ENCODE measurements at places on chromosomes 5 and 9.
A peak's percentile ranks its signal among the peaks of the same experiment; 100 is the strongest.

GRCh38 chr5:10339958-10340357 is 13.5 kb upstream of the MARCHF6 start:
- no peak for DNase-seq

GRCh38 chr9:101514071-101514470 is 19.6 kb upstream of the RNF20 start:
- no peak for DNase-seq

DNA sequence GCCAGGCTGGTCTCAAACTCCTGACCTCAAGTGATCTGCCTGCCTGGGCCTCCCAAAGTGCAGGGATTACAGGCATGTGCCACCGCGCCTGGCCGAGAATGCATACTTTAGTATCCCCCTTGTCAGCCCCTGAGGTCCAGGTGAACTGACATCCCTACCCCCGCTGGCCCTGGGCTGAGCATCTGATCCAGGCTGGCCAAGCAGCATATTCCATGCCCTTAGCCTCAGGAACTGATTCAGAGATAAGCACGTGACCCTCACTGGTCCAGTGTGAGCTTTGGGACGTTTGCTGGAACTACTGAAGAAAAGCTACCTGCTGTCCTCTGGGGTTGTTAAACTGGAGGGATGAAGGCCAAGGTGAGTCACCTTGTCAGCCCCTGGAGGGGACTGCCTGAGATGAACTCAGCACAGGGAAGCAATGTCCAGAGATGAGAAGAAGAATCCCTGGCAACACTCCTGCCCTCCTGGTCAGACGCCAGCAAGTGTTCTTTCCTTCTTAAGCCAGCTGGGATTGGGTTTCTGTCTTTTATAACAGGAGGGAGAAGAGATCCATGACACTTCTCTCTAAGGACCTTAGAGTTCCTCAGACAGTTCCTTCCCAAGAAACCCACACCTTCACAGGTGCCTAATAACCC is 59.1 kb upstream of the FBXW11 start:
- no peak for DNase-seq

DNA sequence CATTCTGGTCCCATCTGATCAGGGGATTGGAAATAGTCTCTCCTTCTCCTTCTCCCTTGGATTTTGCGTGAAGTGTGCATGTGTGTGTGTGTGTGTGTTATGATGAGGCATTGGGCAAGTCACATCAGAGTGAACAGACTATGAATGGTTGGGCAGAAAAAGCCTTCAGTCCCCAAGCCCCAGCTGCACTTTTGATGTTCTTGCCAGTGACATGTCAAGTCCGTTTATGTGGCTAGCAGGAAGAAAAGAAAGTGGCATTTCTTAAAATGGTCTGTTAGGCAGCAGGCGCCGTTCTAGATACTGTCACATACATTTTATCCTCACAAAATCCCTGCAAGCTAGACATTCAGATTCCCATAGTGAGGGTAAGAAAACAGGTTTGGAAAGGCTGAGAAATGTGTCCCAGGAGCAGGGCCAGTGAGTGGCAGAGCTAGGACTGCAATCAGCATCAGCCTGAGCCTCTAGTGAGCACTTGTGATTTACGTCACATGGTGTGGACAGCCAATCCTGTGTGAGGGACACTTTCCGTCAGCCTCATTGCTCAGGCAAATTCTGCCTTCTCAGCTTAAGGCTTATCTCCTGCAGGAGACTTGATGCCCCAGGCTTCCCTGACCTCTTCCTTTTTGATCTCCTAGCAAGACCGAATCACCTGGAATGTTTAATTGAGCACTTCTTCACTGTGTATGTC is 60.4 kb downstream of the GLRA1 start:
- no peak for DNase-seq

DNA sequence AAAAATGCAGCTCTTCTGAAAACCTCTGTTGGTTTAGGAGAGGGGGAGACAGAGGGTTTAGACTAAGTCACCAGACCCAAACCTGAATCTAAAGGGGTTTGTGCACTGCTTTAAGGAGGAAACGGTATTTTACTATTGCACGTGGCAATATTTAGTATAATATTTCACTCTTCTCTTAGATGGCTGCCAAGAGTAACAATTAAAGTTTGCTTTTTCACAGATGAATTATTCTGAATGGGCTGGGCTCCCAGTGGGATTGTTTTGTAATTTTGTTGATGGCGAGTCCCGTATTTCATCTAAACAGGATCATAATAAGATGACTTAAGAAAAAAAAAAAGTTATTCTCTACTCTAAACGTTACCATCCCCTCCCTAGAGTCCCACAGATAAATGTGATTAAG is 245.4 kb downstream of the PCSK5 start:
- DNase-seq, result no peak

DNA sequence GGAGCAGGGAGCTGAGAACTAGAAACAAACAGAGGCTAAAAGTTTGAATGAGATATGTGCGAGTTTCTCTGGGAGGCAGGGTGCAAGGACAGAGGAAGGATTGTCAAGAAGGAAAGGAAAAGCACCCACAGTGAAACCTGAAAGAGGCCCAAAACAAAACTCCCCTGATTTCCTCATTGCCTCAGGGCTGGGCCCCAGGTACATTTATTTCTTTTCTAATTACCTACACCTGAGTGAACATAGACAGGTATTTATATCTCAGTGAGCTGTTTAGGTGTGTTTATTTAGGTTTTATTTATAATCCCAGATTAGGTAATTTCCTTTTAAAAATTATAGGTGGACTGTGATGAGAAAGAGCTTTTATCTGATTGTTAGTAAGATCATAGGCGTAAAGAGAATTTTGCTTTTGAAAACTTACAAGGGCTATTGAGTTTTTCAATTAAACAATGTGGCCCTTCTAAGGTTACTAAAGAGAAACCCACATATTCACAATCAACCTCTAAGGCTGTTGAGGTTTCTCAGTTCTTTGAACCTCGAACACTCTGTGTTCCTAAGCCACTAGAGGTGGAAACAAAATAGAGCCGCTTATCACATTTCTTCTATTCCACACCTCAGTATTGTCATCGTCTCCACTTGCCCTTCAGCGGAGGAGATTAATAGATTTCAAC is 344.8 kb downstream of the ZNF608 start:
- no peak for DNase-seq

- no peak for DNase-seq
These were observed 50.7 kb upstream of the FST start for GRCh38 chr5:53429706-53430105.

- peak; percentile 67 for DNase-seq
These were observed 27.9 kb downstream of the PCDH1 start for GRCh38 chr5:141850244-141850768.

DNA sequence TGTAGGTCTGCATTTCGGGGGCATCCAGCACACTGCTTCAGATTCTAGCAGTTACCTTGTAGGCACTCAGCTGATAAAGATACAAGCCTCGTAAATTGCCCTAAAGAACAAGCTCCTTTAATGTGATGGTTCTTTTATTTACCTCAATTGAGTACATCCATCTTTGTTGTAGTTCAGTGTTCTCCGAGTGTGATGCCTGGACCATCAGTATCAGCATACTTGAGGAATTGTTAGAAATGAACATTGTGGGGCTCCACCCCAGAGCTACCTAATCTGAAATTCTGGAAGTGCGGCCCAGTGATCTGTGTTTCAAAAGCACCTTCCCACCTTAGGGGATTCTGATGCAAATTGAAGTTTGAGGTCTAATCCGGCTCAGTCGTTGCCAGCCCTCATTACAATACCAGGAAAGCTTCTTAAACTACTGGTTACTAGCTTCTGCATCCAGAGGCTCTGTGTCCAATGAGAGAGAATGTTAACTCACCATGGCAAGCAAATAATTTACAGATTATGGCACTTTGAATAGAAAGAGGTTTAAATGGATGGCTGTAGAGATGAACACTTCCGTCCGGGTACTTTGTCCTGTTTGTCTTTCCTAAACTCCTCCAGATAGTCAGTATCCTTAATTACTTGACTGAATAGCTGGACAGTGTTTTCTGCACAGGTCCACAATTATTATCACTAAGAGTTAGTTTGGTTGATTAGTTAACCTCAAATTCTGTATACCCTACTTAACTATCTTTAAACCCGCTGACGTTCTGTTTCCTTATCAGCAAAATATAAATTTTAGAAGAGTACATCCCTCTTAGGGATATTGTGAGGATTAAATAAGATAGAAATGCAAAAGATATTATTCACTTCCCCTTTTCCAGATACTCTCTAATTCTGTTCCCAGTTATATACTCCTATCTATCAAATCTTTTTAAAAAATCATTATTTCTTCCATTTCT is 47.9 kb downstream of the RAI14 start:
- no peak for DNase-seq

DNA sequence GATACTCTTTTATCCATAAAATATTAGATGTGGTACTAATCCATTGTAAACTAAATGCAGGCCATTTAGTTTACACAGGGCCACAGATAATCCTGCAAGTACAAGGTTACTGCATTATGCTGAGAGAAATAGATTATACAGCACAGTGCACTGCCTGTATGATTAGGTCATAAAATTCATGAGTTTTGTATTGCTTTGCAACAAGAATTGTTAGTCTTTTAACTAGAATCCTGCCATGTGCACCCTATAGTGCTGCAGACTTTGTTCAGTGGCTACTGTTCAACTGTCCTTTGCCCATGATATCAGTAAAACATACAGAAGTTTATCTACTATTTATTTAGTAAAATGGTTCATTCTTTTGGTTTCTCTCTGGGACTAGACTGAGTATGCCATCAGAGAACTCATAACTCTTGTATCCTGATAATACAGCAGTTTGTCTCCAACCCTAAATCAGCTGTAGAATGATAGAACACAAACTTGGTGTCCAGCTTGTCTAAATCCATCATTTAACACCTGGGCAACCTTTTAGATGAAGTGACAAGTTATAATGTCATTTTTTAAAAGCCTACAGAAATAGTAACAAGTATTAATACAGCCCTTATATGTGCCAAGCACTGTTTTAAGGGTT is 291.2 kb downstream of the TMEM167A start:
- DNase-seq, result no peak

GRCh38 chr5:16812911-16813310 is 123.2 kb downstream of the MYO10 start:
- DNase-seq, result no peak

- no peak for DNase-seq
These were observed 85.2 kb upstream of the SMIM23 start for GRCh38 chr5:171700318-171700912.

GRCh38 chr9:38126730-38127129 is 57.7 kb upstream of the SHB start:
- DNase-seq, result no peak

- DNase-seq, result no peak
These were observed 9.7 kb upstream of the PSMD5 start for GRCh38 chr9:120852240-120853010.

DNA sequence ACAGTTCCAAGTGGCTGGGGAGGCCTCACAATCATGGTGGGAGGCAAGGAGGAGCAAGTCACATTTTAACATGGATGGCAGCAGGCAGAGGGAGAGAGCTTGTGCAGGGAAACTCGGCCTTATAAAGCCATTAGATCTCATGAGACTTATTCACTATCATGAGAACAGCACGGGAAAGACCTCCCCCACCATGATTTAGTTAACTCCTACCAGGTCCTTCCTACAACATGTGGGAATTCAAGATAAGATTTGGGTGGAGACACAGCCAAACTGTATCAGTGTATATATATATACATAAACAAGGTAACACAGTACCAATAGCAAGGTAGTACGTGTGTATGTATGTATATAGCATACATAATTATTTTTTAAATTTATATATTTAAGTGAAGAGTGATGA is 50.9 kb downstream of the NFX1 start:
- DNase-seq, result no peak

GRCh38 chr9:103819936-103820335 is 274.2 kb upstream of the SMC2 start:
- DNase-seq, result no peak

GRCh38 chr5:56161927-56162326 is 71.2 kb downstream of the ANKRD55 start:
- no peak for DNase-seq

DNA sequence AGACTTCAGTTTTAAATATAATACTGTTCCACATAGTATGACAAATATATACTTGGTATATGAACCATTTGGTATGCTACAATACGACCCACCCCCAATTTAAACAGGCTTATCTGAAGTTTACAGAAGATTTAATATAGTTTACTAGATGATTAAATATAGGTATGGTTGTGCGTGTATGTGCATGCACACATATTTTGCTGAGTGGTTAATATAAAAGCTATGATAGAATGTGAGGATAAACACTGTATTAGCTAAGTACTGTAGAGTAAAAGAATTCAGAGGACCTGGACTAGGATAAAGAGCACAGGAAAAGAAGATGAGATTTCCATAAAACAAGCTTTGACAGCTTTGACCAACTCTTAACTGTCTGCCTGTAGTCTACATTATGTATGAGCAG is 356.7 kb downstream of the PDE4D start:
- no peak for DNase-seq

- no peak for DNase-seq
These were observed 65.5 kb upstream of the SYNPO start for GRCh38 chr5:150574818-150575547.

DNA sequence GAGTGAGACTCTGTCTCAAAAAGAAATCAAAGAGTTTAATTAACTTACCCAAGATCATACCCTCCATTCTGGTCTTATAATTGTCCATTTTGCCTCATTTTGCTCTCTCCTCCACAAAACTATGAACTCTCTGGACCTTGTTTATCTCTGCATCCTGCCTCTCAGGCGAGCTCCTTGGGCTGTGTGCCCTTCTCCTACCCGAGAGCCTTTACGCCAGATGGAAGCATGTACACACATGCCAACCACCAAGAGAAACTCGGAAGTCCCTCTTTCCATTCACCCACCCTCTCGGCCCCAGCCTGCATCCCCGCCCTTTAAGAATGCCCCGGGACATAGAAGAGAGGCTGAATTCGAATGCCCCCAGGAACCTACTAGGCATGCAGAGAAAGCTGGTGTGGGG is 25.9 kb downstream of the CPLX2 start:
- DNase-seq, result no peak

DNA sequence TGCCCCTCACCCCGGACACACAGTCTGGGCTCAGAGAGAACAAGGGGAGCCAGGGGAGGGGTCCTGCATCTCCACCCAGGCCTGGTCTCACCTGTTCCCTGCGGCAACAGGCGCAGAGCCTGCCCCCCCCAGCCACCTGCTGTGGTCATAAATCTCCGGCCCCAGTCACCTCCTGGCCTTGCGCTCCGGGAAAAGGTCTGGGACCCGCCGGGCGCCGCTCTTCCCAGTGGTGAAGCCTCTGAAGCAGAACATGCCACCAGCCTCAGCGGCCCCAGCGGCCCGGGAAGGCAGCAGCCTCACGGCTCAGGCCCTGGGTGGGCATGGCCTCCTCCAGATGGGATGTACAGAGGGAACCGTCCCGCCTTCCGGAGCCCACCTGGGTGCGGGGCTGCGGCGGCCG is 20.6 kb downstream of the NOTCH1 start:
- no peak for DNase-seq

DNA sequence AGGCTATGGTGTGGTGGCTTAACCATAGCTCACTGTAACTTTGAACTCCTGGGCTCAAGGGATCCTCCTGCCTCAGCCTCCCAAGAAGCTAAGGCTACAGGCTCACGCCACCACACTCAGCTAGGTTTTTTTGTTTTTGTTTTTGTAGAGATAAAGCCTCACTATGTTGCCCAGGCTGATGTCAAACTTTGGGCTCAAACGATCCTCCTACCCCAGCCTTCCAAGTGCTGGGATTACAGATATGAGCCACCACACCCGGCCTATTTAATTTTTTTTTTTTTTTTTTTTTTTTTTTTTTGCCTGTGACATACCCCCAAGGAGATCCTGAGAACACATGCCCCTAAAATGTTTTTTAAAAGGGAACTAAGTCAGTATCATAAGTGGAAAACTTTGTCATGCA is 10.4 kb downstream of the FUBP3 start:
- no peak for DNase-seq

GRCh38 chr9:105006514-105006913 is 78.6 kb upstream of the ABCA1 start:
- no peak for DNase-seq

GRCh38 chr5:40984884-40985283 is 75.6 kb downstream of the C7 start:
- no peak for DNase-seq

Data from globus pallidus (tissue), 1 donor.